ENCODE measurements at places on chromosomes 4 and X. TPM values are rescaled to one million over a fixed set of nuclear protein-coding genes. Genes with fewer than 3 reads are reported as not detected.
A peak's percentile ranks its signal among the peaks of the same experiment; 100 is the strongest.

Gene CSAG1
- total RNA-seq, result not detected

Gene CDKL5
- total RNA-seq, result 28.7 TPM

Gene MAGEA4
- total RNA-seq, result not detected

Gene LAMTOR3
- 31.1 TPM for total RNA-seq

Gene IQSEC2
- 27.4 TPM for total RNA-seq

Gene TLR10
- total RNA-seq, result 0.32 TPM

DNA sequence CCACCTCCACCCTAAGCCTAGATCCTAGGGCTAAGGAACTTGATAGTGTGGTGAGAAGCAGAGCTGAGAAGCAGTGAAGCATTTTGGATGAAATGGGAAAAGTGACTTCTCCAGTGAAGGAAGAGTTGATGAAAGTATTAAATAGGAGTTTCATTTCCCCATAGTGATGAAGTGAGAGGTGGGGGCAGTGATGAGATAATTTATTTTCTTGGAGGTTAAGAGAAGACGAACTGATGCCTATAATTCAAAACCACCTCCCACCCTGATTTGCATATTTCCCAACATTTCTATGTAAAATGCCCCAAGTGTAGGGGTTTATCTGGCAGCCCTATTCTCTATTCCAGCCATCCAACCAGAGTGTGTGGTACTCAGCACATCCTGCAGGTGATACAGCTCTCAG lies 6.3 kb downstream of the LONRF3 start:
- H3K36me3 ChIP-seq, result no peaks in the 10 kb centered on the region
- no peak for DNase-seq
- H3K4me1 ChIP-seq, result no peaks in the 10 kb centered on the region

GRCh38 chr4:24515698-24516097 lies 68.7 kb downstream of the DHX15 start:
- H3K36me3 ChIP-seq, result no peaks in the 10 kb centered on the region
- H3K4me3 ChIP-seq, result no peak overlapping the region
- H3K27ac ChIP-seq, result no peak overlapping the region
- no peaks in the 10 kb centered on the region for H3K27me3 ChIP-seq
- H3K4me1 ChIP-seq, result peaks cover 5% of the 10 kb centered on the region

DNA sequence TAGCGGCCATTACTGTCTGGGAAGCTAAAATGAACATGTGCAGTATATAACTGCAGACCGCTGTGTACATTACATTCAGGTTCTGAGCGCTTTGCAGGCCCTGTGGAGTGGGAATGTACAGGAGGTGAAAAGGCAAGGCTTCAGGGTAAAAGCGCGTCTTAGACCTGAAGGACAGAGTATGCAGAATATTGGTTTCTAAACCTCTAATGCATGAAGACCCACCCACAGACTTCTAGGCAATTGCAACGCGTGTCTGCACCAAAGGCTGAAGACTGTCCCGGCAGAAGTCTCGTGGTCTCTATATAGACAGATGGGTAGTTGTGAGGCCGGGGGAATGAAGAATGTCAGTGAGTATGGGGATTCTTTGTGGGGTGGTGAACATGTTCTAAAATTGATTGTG lies 5.4 kb downstream of the MAP7D2 start:
- DNase-seq, result no peak
- H3K4me1 ChIP-seq, result no peaks in the 10 kb centered on the region
- no peaks in the 10 kb centered on the region for H3K36me3 ChIP-seq
- no peak overlapping the region for H3K27ac ChIP-seq
- H3K4me3 ChIP-seq, result no peak overlapping the region

DNA sequence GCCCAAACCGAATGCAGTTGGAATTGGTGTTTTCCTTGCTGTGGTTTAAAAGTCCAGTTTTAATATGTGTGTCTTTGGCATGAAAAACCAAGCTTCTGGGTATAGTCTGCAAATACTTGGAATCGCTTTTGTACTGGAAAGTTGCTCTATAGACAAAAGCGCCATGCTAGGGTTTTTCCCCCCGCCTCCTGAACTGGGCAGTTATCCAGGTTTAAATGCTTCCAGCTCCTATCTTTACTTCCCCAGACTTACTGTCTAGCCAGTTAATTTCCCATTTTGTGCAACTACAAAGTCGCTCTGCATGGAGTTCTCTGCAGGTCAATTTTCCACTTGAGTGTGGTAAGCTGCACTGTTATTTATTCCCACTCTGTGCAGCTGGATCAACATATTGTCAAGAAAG lies 2.7 kb downstream of the RASL11B start:
- H3K36me3 ChIP-seq, result no peaks in the 10 kb centered on the region
- DNase-seq, result no peak
- no peak overlapping the region for H3K4me3 ChIP-seq
- H3K27me3 ChIP-seq, result no peaks in the 10 kb centered on the region

- no peaks in the 10 kb centered on the region for H3K27me3 ChIP-seq
- H3K36me3 ChIP-seq, result no peaks in the 10 kb centered on the region
- no peaks in the 10 kb centered on the region for H3K4me1 ChIP-seq
- H3K27ac ChIP-seq, result no peak overlapping the region
- H3K4me3 ChIP-seq, result no peak overlapping the region
Measured at GRCh38 chr4:155615081-155615887, 51.4 kb upstream of the GUCY1A1 start.

DNA sequence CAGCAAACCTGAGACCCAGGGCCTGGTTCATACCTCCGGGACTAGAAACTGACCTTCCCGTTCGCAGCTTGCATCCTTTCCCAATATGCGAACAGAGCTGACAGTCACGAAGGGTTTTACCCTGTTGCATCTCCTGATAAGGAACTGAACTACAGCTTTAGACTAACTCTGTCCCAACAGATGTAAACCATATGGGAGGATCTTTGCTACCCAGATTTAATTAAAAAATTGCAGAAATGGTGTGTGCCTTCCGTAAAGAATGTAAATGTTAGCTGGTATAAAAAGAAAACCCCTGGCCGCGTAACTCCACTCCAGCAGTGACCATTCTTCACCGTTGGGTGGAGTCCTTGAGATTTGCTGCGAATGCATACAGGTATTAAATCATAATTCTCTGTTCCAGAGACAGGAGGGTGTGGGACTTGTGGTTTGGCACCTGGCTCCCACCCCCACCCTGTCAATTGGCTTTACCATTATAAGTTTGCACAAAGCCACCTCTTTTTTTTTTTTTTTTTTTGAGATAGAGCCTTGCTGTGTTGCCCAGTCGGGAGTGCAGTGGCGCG lies 40.6 kb upstream of the SORCS2 start:
- no peaks in the 10 kb centered on the region for H3K4me1 ChIP-seq
- no peaks in the 10 kb centered on the region for H3K27me3 ChIP-seq
- H3K4me3 ChIP-seq, result no peak overlapping the region
- H3K27ac ChIP-seq, result no peak overlapping the region
- H3K36me3 ChIP-seq, result no peaks in the 10 kb centered on the region

GRCh38 chr4:112431158-112431557 lies 84.8 kb downstream of the NEUROG2 start:
- peaks cover 8% of the 10 kb centered on the region for H3K36me3 ChIP-seq
- DNase-seq, result no peak
- H3K4me3 ChIP-seq, result no peak overlapping the region
- H3K27me3 ChIP-seq, result no peaks in the 10 kb centered on the region
- no peak overlapping the region for H3K27ac ChIP-seq

GRCh38 chrX:69027181-69028005 lies 137.9 kb downstream of the PJA1 start:
- H3K4me3 ChIP-seq, result no peak overlapping the region
- H3K27me3 ChIP-seq, result no peaks in the 10 kb centered on the region
- no peaks in the 10 kb centered on the region for H3K36me3 ChIP-seq
- no peak overlapping the region for H3K27ac ChIP-seq

DNA sequence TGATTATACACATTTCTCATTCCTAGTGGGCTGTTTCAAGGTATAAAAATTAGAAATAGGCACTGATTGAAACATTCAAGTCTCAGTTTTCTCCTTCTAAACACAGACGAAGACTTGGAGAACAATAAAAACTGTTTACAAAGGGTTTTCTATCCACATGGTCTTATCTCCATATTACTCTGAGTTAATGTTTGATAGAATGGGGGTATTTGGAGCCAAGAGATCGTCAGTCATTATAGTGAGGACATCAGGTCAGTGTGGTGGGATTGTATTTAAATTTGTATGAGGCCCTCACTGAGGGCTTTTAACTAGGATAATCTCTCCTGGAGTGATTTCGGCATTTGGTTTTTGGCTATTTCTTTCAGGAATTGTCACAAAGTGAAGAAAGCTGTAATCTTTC lies 16.4 kb upstream of the DYNLT3 start:
- H3K4me1 ChIP-seq, result no peaks in the 10 kb centered on the region
- DNase-seq, result no peak
- H3K4me3 ChIP-seq, result no peak overlapping the region
- no peaks in the 10 kb centered on the region for H3K27me3 ChIP-seq
- H3K27ac ChIP-seq, result no peak overlapping the region
- no peaks in the 10 kb centered on the region for H3K36me3 ChIP-seq

- DNase-seq, result no peak
- H3K27ac ChIP-seq, result no peak overlapping the region
- no peak overlapping the region for H3K4me3 ChIP-seq
- no peaks in the 10 kb centered on the region for H3K4me1 ChIP-seq
- H3K36me3 ChIP-seq, result no peaks in the 10 kb centered on the region
Measured at GRCh38 chrX:116181300-116181699, 10.8 kb downstream of the AGTR2 start.

GRCh38 chr4:147913137-147913536 lies 181.2 kb downstream of the ARHGAP10 start:
- DNase-seq, result no peak
- no peaks in the 10 kb centered on the region for H3K4me1 ChIP-seq
- H3K27me3 ChIP-seq, result no peaks in the 10 kb centered on the region

- no peak overlapping the region for H3K27ac ChIP-seq
- DNase-seq, result no peak
- H3K36me3 ChIP-seq, result no peaks in the 10 kb centered on the region
- no peaks in the 10 kb centered on the region for H3K4me1 ChIP-seq
Measured at GRCh38 chrX:41386222-41386990, 52.4 kb downstream of the DDX3X start.

GRCh38 chrX:9867753-9868152 lies 81.5 kb downstream of the SHROOM2 start:
- H3K27me3 ChIP-seq, result no peaks in the 10 kb centered on the region
- no peak overlapping the region for H3K27ac ChIP-seq
- no peak overlapping the region for H3K4me3 ChIP-seq
- DNase-seq, result no peak
- H3K4me1 ChIP-seq, result no peaks in the 10 kb centered on the region

- H3K36me3 ChIP-seq, result no peaks in the 10 kb centered on the region
- no peaks in the 10 kb centered on the region for H3K27me3 ChIP-seq
- peak overlapping the region; percentile 18 for H3K27ac ChIP-seq
- peaks cover 7% of the 10 kb centered on the region for H3K4me1 ChIP-seq
- DNase-seq, result no peak
Measured at GRCh38 chr4:153512952-153513500, 46.9 kb downstream of the TMEM131L start.

GRCh38 chr4:158033416-158034120 lies 139.3 kb downstream of the GASK1B start:
- H3K4me1 ChIP-seq, result no peaks in the 10 kb centered on the region
- no peak for DNase-seq
- no peaks in the 10 kb centered on the region for H3K36me3 ChIP-seq
- H3K27me3 ChIP-seq, result no peaks in the 10 kb centered on the region

DNA sequence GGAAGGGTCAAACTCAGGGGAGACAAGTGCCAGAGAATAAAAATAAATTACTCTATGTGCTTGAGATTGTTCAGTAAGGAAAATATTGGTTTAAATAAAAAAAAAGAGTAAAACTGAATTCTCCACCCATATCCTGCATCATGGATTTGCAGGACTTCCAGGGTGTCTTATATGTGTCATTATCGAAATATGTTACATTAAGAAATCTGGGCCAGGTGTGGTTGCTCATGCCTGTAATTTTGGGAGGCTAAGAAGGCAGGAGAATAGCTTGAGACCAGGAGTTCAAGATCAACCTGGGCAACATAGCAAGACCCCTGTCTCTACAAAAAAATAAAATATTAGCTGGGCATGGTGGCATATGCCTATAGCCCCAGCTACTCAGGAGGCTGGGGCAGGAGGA lies 104.9 kb downstream of the PPP3CA start:
- no peaks in the 10 kb centered on the region for H3K4me1 ChIP-seq
- no peaks in the 10 kb centered on the region for H3K36me3 ChIP-seq
- no peak for DNase-seq
- no peaks in the 10 kb centered on the region for H3K27me3 ChIP-seq
- no peak overlapping the region for H3K4me3 ChIP-seq

All from aorta (tissue), 5 donors.